ENCODE measurements at places on chromosomes 13 and 19. TPM values are rescaled to one million over a fixed set of nuclear protein-coding genes. Genes with fewer than 3 reads are reported as not detected.

Gene INAFM1
- 8.4 TPM for total RNA-seq

Gene ZNF222
- total RNA-seq, result 2.9 TPM

Gene ZNF30
- 2.3 TPM for total RNA-seq

Gene GRAMD1A
- total RNA-seq, result 36.1 TPM

Gene LCP1
- total RNA-seq, result 55.9 TPM

Gene TCF3
- total RNA-seq, result 24.0 TPM

Gene PEG3
- total RNA-seq, result 6.2 TPM

Gene GPR12
- 0.17 TPM for total RNA-seq

Gene FOXA3
- total RNA-seq, result not detected

Gene SLC17A7
- 1.7 TPM for total RNA-seq

Gene ZNF578
- 1.7 TPM for total RNA-seq

Gene RRAS
- 113 TPM for total RNA-seq

Gene GPR183
- 36.1 TPM for total RNA-seq

Gene KIR2DL4
- not detected for total RNA-seq

Gene C1QTNF9
- 1.9 TPM for total RNA-seq

Gene TMIGD2
- total RNA-seq, result not detected

Gene ZNF568
- total RNA-seq, result 6.7 TPM

Gene CYP4F8
- not detected for total RNA-seq
